Effector memory CD4-positive, alpha-beta T cell (primary cell): ENCODE measurements at places on chromosomes 6 and 20.
A peak's percentile ranks its signal among the peaks of the same experiment; 100 is the strongest.

DNA sequence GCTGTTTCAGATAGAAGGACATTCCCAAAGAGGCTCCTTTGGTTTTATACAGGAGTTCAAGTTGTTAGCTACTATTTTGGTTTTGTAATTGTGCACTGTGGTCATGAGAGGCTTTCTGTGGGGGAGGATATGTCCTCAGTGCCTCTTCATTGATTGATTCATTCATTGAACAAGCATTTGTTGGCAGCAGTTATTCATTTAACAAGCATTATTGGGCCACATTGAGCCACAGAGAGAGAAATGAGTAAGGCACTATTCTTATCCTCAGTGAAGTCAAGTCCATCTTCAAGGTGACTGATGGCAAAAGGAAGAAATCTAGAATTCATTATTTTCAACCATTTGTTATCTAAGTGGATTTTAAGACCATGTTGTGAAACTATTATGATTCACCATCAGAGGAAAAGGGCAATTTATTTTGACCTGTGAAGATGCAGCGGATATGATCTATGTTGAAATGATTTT, 697.2 kb upstream of the CITED2 start:
- DNase-seq = no peak

DNA sequence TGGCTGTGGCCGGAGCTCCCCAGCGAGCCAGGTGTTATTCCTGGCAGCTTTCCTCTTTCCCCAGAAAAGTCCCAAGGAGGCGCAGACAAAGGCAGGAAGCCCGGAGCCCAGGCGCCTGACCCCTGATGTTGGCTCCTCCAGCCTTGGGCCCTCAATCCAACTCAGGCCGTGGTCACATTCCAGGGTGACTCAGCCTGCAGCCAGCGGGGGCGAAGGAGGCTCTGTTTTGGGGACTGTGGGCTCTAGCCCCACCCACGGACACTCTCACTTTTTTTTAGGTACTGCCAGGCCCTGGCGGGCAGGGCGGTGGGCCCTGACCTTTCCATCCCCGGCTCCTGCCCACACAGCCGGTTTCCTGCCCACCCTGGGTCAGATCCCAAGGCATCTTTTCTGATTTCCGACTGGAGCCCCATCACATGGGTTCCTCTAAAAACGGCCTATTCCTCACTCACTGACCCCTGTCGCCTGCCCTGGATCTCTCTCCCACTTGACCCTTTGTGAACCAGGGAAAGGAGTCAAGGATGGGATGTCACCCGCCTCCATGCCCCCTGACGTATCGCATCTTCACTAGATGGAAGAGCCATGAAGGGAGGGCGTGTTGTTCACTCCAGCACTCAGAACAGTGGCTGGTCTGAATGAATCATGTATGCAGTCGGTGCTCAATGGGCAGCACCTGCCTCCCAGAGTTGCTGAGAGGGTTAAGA, 5.5 kb downstream of the PTGIS start:
- no peak for DNase-seq

GRCh38 chr6:16684195-16684689, 77.0 kb downstream of the ATXN1 start:
- no peak for DNase-seq

- DNase-seq = peak; percentile 56
These were observed 101.6 kb upstream of the PRSS16 start for GRCh38 chr6:27145731-27146455.

DNA sequence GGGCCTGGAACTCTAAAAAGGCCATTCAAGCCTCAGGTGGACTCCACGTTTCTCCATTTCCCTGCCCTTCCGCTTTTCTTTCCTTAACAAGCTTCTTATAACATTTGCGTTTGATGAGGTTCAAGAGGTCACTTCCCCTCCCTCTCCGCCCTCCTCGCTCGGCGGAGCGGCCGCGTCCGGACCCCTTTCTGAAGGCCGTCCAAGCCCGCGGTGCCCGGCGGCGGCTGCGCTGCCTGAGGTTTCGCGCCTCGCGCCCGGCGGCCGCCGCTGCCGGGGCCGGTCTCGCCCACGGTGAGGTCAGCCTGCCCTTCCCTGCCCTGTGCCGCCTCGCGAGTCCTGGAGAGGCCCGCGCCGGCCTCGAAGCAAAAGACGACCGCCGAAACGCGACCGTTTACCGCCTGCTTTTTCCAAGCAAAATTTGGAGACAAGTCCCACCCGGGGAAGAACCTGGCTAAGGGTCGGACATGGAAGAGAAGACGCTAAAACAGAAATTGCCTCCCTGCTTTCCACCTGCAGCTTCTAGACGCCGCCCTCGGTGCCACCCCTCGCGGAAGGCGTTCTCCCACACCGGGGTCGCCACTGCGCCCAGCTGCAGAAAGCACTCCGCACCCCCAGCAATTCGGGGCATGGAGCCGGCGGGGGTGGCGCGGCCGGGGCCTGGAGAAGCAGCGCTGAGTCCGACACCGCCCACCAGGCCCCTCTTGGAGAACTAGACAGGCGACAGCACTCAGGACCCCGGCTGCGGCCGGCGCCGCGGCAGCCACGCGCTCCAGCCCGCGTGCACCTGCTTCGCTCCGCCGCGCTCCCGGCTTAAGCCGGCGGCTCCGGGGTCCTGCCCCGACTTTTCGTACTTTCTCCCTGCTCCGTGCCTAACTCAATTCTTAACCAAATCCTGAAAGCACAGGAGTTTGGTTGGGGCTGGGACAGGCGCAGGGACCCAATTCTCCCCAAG, 11.0 kb upstream of the FOXF2 start:
- DNase-seq = no peak

GRCh38 chr20:62183426-62184142, 756 bp downstream of the MTG2 start:
- no peak for DNase-seq

DNA sequence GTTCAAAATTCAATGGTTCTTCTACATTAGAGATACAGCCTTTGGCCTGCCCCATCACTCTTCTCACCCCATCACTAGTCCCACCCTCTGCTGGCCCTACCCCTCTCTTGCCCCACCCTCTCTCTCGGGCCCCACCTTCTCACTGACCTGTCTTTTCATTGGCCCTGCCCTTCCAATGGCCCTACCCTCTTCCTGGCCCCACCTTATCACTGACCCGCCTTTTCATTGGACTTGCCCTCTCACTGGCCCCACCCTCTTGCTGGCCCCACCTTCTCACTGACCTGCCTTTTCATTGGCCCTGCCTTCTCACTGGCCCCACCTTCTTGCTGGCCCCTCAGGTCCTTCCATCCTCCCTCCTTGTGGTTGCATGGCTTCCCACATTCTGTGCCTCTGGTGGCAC, 107.2 kb upstream of the PLEKHG1 start:
- DNase-seq = no peak

GRCh38 chr20:49510562-49511122, 28.2 kb upstream of the KCNB1 start:
- no peak for DNase-seq

DNA sequence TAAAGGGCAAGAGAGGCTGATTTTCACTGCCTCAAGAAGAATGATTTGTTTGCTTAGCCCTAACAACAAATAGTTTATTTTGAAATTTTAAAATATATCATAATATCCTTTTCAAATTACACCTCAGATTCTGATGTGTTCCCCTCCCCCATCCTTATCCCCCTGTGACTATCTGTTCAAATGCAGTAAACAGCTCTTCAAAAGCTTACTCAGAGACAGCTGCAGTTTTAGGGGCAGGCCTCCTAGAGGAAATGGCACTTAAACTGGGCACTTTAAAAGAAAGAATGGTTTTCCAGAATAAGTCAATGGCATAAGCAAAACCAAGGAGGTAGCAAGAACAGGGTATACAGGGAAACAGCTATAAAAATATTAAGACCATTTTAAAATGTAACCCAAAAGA, 118.6 kb upstream of the UST start:
- no peak for DNase-seq

- DNase-seq = no peak
These were observed 146.7 kb downstream of the UST start for GRCh38 chr6:148893481-148893880.

DNA sequence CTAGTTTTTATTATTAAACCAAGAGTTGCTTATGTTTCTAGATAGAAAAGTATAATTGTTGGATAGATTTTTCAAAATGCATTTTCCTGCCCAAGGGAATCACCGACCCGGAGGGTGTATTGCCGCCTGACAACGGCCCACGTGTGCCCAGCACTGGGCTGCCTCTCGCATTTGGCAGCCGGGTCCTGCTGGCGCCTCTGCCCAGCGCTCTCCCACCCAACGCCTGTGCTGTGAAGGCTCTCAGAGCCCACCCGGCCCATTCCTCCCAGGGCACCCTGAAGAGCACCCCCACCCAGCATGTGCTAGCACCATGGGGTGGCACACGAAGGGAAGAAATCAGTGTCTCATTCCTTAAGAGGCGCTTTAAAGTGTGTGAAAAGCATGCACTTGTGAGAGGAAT, 88.3 kb upstream of the AFDN start:
- DNase-seq = no peak

GRCh38 chr6:34990971-34991560, 102.0 kb downstream of the ANKS1A start:
- no peak for DNase-seq

GRCh38 chr6:118101831-118102345, 194.8 kb downstream of the SLC35F1 start:
- DNase-seq = no peak
